ENCODE measurements at places on chromosomes 13 and 19. TPM values are rescaled to one million over a fixed set of nuclear protein-coding genes. Genes with fewer than 3 reads are reported as not detected.

GRCh38 chr13:99276706-99277105 is 18.5 kb upstream of the GPR18 start:
- no peak for DNase-seq

- DNase-seq: no peak
Observed at GRCh38 chr13:111508902-111509509, 188.6 kb downstream of the TEX29 start.

DNA sequence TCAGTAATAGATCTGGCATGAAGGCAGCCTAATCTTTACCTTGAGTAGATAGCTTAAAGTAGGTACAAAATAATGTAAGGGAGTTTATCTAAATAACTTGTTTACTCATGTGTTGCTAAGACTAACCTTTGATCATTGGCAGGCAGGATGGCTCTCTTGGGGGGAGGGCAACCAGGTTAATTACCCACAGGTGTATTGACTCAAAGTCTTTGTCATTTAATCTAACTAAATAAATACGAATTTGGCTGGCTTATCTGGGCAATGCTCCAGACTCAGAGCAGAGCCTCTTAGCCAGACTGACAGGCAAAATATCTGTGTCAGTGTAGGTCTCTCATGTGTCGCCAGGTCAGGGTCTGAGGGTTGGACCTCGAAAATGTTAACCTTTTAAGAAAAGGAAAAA is 283.4 kb upstream of the KLHL1 start:
- DNase-seq: no peak

- no peak for DNase-seq
Observed at GRCh38 chr19:35732540-35733179, 9.6 kb downstream of the IGFLR1 start.

Gene ZNF846
- total RNA-seq: 10.9 TPM

DNA sequence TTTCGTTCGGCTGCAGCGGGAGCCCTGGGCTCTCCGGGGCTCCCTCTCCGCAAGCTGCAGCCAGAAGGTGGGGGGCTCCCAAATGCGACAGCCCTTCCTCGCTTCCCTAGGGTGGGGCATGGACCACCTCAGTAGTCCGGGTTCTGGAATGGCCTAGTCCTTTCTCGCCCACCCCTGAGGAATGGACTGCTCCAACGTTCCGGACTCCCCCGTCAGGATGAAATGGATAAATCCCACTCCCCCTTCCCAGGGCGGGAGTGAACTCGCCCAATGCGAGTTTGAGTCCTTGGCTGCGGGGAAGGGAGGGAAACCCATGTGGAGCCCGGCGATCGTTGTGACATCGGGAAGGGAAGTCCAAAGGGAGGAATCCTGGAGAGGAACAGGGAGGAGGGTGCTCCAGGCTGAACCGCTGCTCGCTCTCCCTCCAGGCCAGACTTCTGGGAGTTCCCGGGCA is 5.5 kb downstream of the HRC start:
- DNase-seq: peak; percentile 86

DNA sequence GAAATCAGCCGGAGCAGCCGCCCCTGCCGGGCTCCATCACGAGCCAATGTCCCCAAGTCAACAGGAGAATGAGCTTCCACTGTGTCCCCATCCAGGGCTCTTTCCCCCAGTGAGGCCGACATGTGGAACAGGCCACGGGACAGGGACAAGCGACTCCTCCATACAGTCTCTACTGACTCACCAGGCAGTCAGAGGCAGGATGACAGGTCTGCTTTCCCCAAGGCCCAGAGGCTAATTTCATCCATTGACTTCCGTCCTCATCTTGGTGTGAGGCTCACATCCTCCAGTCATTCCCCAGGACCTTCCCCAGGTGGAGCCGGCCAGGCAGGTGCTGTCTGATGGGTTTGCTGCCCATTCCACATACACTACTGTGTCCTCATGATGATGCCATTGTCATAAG is 3.5 kb downstream of the CEACAM6 start:
- no peak for DNase-seq

DNA sequence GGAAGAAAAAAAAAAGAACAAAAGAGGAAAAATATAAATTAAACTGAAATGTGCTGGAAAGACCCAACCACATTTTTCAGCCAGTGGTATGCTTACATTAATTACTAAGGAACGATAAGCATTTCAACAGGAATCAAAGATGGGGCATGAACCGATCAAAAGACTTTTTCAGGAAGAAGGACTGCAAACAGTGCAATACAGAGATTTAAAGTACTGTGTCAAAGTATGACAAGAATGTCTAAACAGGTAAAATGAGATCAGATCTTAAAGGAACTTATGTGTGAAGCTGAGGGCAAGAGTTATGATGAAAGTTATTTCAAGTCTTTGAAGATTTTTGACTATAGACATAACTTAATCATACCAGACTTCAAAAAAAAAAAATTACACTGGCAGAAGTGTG is 1761.8 kb downstream of the SLITRK5 start:
- DNase-seq: no peak

Gene MIR17HG
- 229 TPM for total RNA-seq

DNA sequence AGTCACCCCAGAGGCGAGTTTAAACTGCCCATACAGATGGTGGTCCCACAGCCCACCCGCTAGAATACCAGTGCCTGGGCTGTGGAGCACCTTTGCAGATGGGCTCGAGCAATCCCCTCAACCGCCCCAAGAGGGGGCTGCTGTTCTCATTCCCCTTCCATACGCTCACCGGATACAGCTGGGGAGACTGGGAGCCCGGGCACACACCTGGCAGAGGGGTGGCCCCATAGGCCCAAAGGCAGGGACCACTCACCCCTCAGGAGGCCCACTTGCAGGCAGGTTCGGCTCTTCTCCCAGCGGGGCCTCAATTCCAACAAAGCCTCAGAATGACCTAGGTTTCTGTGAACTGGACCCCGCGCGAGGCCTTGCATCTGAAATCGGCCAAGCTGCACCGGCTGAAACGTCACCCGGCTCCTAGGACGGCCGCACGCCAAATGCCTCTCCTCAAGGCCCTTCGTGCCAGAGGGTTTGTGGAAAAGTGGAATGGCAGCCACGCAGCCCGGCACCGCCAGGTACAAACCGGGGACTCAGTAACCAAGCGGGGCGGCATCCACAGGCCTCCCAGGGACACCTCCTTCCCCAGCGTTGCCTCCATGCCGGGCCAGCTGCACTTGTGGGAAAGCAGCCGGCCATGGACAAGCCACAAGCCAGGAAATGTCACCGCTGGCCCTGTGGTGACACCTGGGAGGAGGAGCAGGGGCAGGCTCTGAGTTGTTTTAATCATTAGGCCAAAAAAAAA is 18.7 kb downstream of the MLLT1 start:
- peak; percentile 44 for DNase-seq

DNA sequence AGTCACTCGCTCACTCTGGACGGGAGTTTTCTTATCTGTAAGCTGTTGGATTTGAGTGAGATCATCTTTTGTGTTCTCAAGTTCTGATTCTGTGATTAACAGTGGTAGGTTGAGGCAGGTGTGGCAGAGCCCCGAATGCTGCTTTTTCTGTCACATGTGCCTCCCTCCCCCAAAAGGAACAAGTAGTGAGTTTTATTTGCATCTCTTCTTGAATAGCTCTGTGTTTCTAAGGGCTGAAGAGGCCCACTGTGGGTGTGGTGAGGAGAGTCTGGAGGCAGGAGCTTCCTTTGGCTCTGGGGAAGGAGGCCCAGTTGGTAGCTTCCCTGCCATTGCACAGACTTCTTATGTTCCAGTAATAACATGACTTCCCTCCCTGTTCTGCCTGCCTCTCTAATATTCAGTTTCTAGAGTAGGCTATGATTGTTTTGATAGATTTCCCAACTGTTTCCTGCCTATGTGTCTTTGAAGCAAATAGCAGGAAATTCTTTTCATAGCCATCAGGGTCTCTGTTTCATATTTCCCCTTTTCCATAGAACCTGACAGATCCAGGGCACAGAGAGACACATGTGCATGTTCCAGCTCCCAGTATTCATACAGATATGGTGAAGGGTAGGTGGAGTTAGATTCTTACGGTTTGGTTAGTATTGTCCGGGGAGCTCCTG is 23.9 kb upstream of the CXCL17 start:
- DNase-seq: peak; percentile 79

Gene ZNF135
- total RNA-seq: not detected

Gene ITGBL1
- total RNA-seq: not detected

Gene UBXN6
- total RNA-seq: 51.9 TPM

GRCh38 chr13:106560821-106561220 is 7.1 kb downstream of the ARGLU1 start:
- no peak for DNase-seq

- no peak for DNase-seq
Observed at GRCh38 chr13:80870186-80870585, 529.3 kb upstream of the SPRY2 start.

DNA sequence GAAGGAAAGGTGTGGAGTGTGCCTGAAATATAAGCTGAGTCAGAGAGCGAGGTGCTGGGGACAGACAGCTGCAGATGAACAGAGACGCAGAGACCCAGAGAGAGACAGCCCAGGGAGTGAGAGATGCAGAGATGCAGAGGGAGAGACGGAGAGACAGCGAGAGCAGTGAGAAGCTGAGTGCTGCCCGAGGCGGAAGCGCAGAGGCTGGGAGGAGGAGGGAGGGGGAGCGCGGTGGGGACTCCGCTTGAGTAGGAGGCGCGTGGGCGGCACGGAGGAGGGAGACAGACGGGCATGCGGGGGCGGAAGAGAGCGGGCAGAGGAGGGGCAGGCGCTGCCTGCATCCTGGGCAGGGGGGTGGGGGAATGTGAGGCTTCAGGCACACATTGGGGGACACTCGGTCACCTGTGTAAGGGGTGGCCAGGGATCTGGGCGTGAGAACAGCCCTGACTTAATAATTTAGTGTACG is 25.7 kb downstream of the SLC8A2 start:
- peak; percentile 13 for DNase-seq

Gene IGSF23
- not detected for total RNA-seq

Gene FCHO1
- total RNA-seq: 115 TPM

Gene LILRA1
- total RNA-seq: not detected

GRCh38 chr13:102097708-102098107 is 304.1 kb downstream of the FGF14 start:
- no peak for DNase-seq

Gene NLRP7
- 8.8 TPM for total RNA-seq

DNA sequence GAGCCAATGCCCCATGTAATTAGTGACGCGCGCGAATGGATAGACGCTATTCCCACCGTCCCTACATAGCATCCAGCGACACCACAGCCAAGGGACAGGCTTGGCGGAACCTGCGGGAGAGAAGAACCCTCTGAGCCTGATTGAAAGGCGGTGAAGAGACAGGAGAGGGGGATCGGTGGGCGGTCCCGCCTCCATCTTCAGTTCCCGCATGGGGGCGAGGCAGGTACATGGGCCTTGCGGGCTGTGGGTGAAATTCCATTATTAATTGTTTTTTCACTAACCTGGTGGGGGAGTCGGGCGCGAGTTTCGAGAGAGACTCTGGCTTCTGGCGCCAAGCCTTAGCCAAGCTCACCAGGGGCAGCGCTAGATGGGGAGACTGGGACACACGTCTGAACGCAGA is 8.4 kb upstream of the TEX101 start:
- DNase-seq: no peak

Gene RFPL4AL1
- total RNA-seq: not detected

DNA sequence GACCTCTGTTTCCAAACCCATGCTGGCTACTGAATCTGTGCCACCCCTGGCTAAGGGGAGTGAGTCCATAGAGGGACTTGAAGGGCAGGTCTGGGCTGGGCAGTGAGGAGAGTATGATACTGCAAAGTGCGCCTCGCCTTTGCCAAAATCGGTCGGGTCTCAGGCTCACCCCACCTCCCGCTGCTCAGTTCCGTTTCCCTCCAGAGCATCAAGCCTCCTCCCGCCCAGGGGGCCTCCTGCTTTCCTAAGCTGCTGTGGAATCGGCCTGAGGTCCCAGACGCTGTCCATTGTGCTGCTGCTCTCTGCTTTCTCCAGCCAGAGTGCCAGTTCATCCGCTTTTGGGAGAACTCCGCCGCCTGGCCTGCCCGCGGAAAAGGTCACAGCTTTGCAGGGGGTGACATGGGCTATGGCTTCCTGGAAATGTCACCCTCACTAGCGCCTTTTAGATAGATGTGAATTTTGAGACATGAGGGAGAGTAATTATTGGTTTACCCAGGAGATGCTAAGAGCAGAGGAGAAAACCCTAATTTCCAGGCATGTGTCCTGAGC is 1418.4 kb downstream of the UQCRFS1 start:
- peak; percentile 31 for DNase-seq

DNA sequence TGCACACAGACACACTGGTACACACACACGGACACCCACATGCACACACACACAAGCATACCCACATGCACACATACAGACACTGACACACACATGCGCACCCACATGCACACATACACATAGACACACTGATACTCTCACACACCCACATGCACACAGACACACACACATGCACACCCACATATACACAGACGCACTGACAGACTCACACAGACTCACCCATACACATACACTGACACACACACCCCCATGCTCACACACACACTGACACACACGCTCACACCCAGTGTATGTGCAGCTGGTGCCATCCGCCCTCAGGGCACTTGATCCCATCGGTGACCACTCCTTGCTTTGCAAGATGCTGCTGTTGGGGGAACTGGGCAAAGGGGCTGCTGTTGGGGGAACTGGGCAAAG is 9.7 kb upstream of the RASA3 start:
- no peak for DNase-seq

Gene SPINT2
- 82.2 TPM for total RNA-seq

DNA sequence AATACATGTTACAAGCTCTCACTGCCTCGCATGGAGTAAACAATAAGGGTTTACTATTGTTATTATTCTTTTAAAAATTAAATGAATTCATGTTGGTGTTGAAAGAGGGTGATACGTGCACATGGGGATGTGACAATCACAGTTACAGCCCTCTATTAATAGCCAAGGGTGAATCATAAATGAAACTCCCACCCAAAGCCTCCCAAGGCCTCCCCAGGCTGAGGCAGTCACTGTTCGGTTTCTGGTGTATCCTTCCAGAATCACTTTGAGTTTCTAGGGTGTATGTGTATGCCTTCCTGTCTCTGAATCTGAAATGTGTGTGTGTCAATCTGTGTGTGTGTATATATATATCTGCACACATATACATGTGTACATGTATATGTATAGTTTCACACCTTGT is 73.4 kb downstream of the AKAP11 start:
- DNase-seq: no peak

DNA sequence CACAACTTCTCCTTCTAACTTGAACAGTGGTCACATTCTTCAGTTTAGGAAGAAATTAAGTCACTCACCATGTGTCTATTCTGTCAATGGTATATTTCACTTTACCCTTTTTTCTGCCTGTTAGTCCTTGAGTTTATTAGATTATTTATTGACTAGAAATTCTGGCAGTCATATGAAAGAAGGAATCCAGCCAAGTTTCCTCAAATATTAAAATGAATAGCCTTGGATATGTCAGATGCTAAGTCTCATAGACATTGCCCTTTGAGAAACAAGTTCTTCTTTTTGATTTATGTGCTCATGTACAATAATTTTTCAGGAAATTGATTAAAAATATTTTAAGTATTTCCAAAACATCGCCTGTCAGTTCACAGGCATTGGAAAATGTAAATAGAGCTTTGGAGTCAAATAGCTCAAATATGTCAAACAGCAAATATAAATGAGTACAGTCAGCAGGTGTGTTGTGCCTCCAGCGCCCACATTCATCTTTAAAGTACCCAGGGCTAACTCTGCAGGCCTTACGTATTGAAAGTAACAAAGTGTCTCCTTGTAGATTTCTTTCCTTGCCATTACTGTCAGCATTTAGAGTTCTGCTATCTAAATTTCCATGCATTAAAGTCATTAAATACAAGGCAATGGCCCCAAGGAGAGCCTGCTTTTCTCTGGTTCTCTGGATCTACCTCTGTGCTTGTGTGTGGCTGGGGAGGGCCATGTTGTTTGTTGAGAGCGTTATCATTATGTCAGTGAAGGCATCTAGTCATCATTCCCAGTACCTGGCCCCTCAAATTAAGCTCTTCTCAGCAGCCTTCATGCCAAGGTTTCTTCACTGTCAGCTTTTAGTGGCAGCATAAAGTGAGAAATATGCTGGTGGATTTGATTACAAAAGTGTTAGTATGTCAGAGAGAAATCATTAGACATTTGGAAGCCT is 76.3 kb upstream of the TRPC4 start:
- DNase-seq: no peak

Measured in OCI-LY7 (cell line).